NCI-H460 (cell line): ENCODE measurements at places on chromosomes 13 and 19.
A peak's percentile ranks its signal among the peaks of the same experiment; 100 is the strongest.

DNA sequence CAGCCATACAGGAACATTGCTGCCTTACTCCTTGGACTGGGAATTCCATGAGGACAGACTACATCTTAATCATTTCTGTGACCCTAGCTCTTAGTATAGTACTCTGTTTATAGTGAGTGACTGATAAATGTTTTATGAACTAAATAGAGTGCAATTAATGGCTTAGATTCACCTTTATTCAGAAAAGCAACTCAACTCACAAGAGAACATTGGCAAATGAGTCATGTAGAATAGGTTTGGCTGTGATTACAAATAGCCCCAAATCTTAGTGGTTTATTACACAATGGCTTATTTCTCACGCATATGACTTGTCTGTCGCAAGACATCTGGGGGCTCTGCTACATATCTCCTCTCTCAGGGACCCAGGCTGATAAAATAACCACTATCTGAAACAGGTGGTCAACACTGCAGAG lies 121.6 kb upstream of the KL start:
- no peak for DNase-seq

GRCh38 chr19:46381756-46382345 lies 31.5 kb downstream of the CCDC8 start:
- no peak for DNase-seq

GRCh38 chr13:62387647-62388046 lies 972.0 kb upstream of the PCDH20 start:
- DNase-seq: peak; percentile 5

DNA sequence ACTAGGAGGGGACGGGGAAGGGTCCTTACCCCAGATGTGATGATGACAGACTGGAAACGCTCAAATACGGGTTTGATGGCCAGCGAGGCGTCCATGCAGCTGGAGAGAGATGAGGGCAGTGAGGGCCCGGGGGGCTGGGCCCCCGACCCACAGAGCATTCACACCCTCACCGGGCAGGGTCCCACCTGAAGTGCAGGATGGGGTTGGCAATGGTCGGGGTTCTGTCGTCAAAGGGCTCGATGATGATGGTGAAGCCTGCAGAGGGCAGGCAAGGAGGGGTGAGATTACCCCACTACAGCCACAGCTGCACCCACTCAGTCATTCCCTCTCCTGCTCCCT lies 13.0 kb downstream of the ERCC2 start:
- DNase-seq: no peak

DNA sequence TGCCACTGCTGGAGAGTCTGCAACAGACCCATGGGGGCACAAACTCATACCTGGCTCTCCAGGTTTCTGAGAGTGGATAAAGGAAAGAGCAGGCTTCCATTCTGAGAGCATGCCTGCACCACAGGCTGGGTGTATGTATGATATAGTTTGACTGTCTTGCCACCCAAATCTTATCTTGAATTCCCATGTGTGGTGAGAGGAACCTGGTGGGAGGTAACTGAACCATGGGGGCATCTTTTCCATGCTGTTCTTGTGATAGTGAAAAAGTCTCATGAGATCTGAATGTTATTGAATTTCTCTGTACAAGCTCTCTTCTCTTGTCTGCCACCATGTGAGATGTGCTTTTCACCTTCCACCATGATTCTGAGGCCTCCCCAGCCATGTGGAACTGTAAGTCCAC lies 50.2 kb downstream of the ERICH6B start:
- DNase-seq: no peak

DNA sequence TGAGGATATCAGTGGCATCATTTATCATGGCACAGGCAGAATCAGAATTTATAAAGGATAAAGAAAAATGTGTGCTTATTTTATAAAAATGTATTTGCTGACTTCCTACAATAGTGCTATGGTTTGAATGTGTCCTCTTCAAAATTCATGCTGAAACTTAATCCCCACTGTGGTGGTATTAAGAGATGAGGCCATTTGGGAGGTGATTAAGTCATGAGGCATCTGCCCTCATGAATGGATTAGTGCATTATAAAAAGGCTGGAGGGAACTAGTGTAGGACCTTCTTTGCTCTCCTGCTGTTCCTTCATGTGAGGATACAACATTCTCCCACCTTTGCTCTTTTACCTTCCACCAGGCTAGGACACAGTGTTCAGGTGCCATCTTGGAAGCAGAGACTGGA lies 212.8 kb downstream of the RFC3 start:
- no peak for DNase-seq

DNA sequence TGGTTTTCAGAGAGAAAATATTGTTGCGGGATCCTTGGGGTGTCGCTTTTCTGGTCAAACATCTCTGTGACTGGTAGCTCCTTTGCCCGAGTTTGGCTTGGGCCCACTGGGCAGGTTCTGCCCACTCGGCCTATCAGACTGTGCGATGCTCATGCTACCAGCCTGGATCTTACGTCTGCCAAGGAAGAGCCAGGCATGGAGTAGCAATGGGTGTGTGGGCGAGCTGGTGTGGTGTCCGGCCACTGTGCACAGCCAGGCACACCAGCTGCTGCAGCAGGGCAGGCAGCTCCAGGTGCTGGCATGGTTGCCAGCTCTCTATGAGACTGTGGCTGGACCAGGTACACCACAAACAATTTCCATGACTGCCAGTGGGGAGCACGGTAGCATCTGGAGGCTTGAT lies 1351.8 kb upstream of the PCDH20 start:
- DNase-seq: no peak

DNA sequence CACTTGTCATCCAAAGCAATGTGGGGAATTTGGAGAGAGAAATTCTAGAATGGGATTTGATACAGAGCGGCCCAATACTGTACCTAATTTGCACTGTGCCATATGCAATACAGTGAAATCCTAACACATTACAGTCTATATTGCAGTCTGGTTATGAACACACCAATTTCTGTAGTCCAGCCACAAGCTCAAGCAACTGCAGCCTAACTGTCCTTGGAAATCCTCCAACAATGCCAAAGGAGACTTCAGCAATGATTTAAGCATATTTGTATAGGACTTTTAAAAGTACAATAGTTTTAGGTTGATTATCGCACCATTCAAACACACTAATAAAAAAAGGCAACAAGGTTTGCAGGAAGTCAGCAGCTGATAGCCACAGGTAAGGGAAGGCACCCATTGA lies 17.3 kb downstream of the DIAPH3 start:
- DNase-seq: no peak

GRCh38 chr13:28355822-28356371 lies 139.0 kb downstream of the FLT1 start:
- no peak for DNase-seq
